ENCODE measurements at places on chromosomes 13 and 19.

- no peak for DNase-seq
Measured at GRCh38 chr13:30078059-30078458, 227.6 kb upstream of the UBL3 start.

DNA sequence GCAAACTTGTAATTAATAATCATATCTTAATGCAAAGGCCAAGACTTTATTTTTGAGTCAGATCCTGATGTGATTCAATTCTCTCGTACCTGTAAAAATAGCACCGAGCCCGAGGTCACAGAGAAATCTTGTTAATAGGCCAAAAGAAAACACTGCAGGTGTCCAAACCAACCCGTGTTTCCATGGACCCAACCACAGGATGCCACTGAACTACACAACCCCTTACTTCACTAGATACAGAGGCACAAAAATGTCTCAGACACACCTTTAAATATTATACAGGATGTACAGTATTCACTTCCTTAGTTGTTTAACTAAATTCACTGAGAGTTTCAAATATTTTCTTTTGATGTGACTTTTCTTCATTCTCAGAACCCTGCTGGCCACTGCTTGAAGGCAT, 530.9 kb downstream of the MYO16 start:
- DNase-seq = no peak

- DNase-seq = no peak
Measured at GRCh38 chr13:110554227-110554836, 7.2 kb downstream of the RAB20 start.

GRCh38 chr19:27780367-27781075, 1432.4 kb downstream of the UQCRFS1 start:
- DNase-seq = no peak

DNA sequence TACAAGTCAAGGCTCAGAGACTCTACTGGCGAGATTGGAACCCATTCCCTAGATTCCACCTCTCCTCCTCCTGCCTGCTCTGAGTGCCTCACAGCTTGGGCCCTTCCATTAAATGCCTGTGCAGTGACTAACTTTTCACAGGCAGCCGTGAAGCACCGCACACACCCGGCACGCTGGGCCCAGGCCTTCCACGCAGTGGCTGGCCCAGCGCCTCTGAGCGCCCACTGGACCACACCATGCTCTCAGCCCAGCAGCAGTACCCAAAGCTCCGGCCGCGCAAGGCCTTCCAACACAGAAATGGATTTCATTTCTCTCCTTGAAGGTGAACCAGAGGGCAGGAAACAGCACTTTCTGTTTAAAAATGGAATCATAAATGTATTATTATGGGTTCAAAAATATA, 26.0 kb downstream of the RAB20 start:
- DNase-seq = no peak

- DNase-seq = no peak
Measured at GRCh38 chr13:44110091-44110621, 230.5 kb downstream of the LACC1 start.

GRCh38 chr13:73715114-73715910, 418.9 kb downstream of the KLF12 start:
- DNase-seq = no peak

DNA sequence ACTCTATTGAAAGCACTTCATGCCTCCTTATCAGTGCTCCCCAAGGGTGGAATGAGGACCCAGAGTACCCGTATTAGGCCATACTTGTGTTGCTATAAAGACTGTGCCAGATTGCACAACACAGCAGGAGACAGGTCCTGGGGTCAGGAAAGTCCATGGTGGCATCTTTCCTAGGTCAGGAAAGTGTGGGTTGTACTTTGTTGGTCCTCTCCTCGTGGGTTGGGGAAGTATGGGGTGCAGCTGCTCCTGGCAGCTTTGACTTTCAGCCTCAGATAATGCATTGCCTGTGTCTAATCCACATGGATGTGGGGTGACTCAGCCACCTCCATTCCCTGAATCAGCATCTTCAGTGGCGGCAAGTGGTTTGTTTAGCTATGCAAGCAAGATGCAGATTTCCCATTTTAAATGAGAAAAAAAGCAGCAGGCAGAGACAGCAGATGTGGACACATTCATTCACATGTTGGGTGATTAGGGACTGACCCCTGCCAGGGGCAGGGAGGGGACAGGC, 8.4 kb upstream of the CYP2B6 start:
- no peak for DNase-seq

DNA sequence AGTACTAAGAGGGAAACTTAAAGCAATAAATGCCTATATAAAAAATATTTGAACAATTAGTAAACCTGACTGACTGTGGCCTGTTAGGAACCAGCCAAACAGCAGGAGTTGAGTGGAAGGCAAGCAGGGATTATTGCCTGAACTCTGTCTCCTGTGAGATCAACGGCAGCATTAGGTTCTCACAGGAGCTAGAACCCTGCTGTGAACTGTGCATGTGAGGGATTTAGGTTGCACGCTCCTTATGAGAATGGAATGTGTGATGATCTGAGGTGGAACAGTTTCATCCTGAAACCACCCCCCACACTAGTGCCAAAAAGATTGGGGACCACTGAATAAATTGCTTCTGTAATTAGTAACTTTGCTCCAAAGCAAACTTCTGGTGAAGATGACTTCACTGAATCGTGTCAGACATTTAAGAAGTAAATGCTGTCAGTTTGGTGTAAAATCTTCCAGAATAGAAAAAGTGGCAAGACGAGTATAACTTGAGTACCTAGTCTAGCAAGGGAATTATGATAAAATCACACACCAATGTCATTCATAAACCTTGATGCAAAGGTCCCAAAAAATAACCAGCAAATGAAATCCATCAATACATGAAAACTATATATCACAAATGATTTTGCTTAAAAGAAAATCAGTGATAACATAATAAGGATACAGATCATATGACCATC, 53.8 kb downstream of the SLC6A16 start:
- DNase-seq = no peak

GRCh38 chr19:41297628-41298347, 12.2 kb upstream of the CCDC97 start:
- DNase-seq = no peak

- peak; percentile 53 for DNase-seq
Measured at GRCh38 chr13:89687066-89687465, 1660.4 kb upstream of the MIR17HG start.

GRCh38 chr19:31125071-31125470, 224.2 kb downstream of the TSHZ3 start:
- no peak for DNase-seq

DNA sequence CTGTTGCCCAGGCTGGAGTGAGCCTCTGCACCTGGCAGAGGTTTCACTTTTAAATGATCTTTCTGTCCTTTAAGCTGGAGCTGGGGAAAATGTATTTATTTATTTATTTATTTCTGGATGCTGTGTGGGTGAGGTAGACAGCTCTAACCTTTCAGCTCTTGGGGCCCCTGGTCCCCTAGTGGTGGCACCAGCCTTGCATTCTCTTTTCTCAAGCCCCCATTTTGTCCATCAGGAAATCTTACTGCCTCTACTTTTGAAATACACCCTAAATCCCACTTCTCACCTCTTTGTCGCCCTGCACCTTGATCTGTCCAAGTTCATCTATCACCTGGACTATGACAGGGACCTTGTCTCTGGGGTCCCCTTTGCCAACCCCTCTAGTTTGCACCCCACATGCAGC, 2.1 kb upstream of the B9D2 start:
- DNase-seq = peak; percentile 29

DNA sequence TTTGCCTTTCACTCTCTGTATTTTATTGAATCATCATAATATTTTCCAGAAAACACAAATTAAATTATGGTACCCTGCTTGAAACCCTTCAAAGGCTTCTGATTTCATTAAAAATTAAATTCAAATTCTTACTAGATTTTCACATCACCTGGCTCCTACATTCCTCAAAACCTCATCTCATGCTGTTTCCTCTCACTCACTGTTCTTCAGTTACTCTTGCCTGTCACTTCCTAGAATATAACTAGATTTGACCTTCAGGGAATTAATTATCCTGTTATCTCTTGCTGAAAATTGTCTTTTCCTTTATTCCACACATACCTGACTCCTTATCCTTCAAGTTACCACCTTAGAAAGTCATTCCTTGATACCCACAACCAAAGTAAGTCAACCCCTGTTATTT, 2294.7 kb downstream of the PCDH9 start:
- DNase-seq = no peak

GRCh38 chr13:111646456-111646855, 326.0 kb downstream of the TEX29 start:
- no peak for DNase-seq

DNA sequence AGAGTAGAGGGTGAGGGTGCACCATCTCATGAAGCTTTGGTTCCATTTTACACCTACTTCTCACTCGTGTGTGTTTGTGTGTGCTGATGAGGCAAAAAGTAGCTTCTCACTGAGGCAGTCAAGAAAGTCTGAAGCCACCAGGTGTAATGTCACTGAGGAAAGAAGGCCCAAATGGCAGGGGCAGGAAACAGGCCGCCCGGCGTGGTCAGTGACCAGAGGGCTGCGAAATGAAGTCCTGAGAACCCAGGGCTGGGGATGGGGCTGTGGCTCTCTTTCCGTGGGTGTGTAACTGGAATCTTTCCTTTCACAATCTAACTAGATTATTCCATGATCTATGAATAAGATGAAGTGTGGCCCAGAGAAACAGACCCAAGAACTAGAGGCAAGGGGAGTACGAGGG, 25.5 kb upstream of the TFDP1 start:
- no peak for DNase-seq

- DNase-seq = peak; percentile 46
Measured at GRCh38 chr13:81927347-81927746, 1586.4 kb upstream of the SPRY2 start.

DNA sequence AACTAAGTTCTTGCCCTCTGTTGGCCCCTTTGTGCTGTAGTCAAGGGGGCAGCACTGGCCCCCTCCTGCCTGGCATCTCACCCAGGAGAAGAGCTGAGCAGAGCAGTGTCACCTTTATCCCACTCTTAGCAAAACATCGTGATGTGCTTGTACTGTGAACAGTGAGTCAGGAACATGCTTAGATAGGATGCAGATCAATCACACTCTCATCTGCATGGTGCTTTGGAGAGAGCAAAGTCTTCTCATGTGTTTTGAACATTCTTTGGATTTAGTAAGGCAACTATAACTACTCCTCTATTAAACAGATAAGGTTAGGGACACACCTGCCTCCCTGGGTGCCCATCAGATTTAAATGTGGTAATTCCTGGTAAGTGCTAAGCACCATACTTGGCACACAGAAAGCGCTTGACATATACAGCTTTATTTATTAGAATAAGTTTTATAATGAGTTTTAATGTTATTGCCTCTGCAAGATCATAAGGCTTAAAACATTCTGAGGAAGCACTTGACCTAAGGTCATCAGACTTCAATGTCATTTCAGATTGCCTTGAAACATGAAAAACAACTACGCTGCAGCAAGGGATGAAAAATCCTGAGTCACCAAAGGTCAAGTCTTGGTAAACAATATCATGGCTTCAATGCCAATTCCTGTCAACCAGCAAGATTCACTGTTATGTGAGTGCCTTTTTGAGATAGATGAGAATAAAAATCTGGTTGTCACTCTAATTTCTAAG, 82.4 kb upstream of the IRS2 start:
- DNase-seq = no peak

DNA sequence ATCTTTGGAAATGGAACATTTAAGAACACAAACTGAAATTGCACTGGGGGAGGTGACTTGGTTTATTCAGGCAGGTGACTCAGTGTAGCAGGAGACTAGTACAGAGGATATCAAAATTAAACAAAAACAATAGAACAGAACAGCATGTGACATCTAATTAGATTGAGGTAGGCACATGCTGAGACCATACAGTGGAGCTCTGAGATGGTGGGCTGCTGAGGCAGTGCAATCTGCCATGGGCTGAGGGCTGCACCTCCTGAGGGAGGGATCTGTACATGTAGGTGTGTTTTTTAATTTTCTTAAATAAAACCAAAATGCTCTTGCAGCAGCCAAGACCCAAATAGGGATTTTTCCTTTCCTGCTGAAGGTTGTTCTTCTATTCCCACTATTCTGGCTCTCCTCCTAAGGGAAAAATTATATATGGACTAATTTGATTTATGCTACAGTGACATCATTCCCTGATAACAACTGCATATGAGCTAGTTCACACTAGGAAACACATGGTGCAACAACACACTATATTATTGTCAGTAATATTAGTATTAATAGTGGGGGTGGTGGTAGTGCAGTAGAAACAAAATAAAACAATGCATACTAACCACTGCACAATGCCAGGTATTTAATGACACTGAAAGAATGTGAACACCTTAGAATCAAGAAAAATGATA, 48.0 kb downstream of the LNX2 start:
- peak; percentile 67 for DNase-seq

DNA sequence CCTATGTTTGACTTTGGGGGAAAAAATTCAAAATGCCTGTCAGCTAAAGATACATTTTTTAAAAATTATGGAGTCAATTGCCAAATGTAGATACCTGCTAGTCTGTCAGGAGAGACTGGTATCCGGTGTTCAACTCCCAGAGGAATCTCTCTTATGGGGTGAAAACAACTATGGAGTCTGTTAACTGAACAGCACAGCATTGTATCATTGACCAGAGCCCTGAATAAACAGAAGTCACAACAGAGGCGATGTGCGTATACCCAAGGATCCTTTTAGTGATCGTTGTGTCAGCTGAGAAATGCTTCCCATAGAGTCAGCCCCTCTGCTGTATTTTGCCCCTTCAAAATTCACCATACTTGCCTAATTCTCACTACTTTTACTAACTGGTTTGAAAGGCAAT, 257.3 kb downstream of the GPC5 start:
- no peak for DNase-seq

DNA sequence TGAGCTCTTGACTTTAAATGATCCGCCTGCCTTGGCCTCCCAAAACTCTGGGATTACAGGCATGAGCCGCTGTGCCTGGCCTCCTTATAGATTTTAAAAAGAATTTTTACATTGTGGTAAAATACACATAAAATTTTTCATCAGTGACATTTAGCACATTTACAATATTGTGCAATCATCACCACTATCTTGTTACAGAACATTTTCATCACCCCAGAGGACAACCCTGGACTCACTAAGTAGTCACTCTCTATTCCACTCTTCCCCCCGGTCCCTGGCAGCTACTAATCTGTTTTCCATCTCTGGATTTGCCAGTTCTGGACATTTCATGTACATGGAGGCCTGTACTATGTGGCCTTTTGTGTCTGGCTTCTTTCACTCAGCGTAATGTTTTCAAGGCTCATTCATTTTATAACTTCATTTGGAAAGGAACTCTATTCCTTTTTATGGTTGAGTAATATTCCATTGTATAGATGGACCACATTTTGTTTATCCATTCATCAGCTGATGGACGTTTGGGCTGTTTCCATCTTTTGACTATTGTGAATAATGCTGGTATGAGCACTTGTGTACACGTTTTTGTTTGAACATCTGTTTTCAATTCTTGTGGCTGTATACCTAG, 19.9 kb downstream of the MEGF8 start:
- no peak for DNase-seq

DNA sequence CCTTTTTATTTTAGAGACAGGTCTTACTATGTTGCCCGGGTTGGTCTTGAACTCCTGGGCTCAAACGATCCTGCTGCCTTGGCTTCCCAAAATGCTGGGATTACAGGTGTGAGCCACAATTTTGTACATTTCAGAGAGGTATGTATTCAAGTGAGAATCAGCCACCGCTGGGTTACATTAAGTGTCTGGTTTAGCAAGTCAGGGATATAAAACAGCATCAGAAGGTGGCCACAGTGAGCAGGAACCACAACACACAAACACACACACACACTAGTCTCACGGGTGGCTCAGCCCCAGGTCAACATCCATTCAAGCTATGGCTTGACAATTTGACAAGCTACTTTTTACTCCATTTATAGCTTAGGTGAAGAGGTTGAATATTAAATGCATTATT, 20.2 kb downstream of the KLK5 start:
- no peak for DNase-seq

- DNase-seq = no peak
Measured at GRCh38 chr19:5054551-5055456, 85.9 kb downstream of the KDM4B start.

Measured in NCI-H82 (cell line).